Cardiac fibroblast (primary cell): ENCODE measurements at places on chromosomes 4 and X.

- no peak for DNase-seq
Observed at GRCh38 chrX:5324546-5324945, 904.1 kb downstream of the NLGN4X start.

- no peak for DNase-seq
Observed at GRCh38 chr4:149986917-149987316, 91.3 kb upstream of the DCLK2 start.

- DNase-seq = no peak
Observed at GRCh38 chr4:101421386-101421785, 74.1 kb upstream of the PPP3CA start.

DNA sequence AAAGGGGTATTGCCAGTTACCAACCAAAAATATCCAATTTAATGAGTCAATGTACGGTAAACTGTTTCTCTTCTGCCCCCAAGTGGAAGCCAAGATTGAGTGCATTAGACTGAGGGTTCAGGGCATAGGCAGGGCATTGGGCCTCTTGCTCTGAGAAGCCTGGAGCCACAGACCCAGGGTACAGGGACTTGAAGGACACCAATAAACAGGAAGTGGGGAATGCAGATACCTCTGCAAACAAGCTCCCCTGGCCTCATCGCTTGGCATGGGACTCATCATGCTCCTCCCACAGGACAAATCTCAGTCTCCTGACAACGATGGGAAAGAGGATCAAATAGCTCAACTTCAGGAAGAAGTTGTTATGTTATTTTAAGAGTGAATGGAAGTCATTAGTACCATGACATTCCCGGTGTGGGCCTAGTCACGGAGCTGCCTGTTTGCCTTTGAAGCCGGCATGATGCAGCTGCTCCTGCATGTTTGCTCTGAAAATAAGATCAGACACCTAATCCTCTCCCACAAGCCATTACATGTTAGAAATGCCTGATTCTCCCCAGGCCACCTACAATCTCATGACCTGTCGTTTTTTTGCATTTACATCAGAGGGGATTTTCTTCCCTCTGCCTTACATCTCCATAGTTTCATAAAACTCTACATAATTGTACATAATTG lies 224.2 kb downstream of the RCHY1 start:
- DNase-seq = peak; percentile 44

DNA sequence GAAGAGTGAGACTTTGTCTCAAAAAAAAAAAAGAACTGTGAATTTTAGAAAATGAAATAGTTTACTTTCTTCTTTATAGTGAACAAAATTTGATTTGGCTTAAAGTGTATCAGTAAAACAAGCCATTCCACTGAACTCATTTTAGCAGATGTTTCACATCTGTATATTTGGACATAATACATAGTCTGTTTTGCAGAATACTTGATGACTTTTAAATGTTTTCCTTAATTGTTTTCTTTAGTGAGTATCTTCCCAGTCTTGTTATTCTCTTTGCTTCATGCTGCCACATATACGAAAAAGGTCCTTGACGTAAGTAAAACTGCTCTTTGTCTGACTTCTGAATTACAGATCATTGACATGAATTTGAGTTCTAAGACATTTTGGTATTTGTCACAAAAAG lies 8.3 kb downstream of the TMEM33 start:
- DNase-seq = no peak

DNA sequence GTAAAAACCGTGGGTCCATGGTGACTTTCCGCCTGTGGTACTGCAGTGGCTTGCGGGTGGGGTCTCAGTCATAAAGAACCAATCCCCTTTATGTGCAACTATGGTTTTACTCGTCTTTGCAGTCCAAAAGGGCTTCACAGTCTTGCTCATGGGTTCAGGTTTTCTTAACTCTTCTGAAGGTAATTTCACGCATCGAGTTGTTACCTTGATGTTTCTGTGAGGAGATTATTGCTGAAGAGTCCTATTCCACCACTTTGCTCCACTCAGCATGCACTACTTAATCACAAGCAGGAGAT lies 41.5 kb downstream of the F8 start:
- no peak for DNase-seq

GRCh38 chr4:52037689-52038102 lies 403 bp downstream of the SGCB start:
- peak; percentile 50 for DNase-seq

DNA sequence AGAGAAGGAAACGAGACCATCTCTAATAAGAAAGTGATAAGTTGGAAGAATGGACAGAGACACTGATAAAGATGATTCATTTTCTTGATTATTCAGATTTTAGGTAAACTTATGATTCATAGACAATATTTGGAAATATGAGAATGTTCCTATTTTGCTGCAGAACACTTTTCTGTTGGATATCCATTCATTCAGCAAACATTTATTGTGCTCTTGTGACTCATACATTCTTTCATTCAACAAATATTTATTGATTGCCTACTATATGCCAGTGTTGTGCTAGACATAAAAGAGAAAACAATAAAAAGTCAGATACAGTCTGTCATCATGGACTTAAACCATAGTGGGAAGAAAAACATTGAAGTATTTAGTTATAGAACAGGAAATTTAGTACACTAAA lies 1232.0 kb downstream of the STIM2 start:
- DNase-seq = no peak

DNA sequence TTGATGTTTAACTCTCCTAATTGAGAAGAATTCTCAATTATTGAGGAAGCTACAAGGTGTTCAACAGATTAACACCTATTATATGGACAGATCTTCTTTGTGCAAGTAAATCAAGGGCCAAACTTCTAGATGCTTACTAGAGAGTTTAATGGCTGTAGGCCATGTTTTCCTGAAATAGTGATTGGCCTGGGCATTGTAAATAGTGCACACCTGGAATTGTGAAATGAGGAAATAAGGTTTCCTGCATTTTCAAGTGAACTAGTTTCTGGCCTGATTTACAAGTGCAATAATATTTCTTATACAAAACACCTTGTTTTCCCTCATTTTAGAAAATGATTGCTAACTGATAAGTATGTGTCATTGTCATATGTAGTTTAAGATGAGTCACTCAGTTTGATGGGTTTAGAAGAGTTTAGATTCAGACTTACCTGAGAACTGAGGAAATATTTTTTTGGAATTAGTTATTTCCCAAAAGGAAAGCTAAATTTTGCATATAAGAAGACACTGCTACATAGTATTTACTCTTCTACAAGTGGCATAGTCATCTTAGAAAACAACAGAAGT lies 21.2 kb downstream of the AFF1 start:
- no peak for DNase-seq

- DNase-seq = peak; percentile 55
Observed at GRCh38 chr4:139961344-139961946, 192.5 kb downstream of the MAML3 start.

DNA sequence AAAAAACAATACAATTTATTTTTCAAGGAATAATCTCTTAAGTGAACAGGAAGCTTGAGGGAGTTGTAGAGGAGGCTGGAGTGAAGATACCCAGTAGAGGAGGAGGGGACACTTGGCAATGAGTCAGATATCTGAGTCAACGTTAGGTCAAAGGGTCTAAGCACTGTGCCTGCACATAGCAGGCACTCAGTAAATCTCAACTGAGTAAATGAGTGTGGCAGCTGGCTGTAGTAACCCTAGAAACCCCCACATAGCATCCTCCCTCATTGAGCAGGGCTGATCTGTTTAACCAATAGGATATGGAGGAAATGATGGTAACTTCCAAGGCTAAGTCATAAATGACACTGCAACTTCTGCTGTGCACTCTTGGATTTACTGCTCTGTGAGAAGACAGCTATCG lies 186.0 kb upstream of the FAM241A start:
- DNase-seq = peak; percentile 48

DNA sequence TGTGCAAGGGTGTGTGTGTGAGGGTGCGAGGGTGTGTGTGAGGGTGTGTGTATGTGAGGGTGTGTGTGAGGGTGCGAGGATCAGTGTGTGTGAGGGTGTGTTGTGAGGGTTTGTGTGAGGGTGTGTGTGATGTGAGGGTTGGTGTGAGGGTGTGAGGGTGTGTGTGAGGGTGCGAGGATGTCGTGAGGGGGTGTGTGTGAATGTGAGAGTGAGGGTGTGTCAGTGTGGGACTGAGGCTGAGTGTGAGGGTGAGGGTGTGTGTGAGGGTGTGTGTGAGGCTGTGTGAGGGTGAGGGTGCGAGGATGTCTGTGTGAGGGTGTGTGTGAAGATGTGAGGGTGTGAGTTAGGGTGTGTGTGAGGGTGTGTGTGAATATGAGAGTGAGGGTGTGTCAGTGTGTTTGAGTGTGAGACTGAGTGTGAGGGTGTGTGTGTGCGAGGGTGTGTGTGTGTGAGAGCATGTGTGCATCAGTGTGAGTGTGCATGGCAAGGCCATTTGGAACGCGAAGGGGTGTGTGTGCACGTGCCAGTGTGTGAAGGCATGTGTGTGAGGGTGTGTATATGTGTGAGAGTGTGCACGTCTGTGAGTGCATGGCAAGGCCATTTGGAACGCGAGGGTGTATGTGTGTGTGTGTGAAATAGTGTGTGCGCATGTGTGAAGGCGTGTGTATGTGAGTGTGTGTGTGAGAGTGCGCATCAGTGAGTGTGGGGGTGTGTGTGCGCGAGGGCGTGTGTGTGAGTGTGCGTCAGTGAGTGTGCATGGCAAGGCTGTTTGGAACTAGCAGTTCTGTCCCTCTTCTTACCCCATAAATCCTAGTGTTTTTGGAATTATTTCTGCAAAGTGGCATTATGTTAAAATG lies 69.8 kb downstream of the RGS12 start:
- no peak for DNase-seq

GRCh38 chrX:39853417-39854030 lies 244.2 kb downstream of the BCOR start:
- DNase-seq = no peak

DNA sequence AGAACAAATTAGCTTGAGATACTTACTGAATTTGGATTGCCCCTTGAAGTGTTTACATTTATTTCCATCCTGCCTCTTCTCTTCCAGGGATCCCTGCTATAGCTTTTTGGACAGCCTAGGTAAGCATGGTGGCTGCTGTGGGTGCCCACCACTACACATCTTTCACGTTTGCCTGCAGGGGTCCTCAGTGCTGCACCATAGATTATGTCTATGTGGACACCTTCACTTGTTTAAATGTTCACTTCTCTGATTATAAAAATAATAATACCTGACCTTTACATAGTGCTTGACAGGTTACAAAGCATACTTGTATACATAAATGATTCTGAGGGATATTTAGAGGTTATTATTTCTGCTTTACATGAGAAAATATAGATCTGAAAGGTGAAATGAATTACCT lies 67.9 kb upstream of the SLC4A4 start:
- peak; percentile 53 for DNase-seq

- DNase-seq = no peak
Observed at GRCh38 chrX:85114776-85115175, 111.1 kb downstream of the APOOL start.

- DNase-seq = no peak
Observed at GRCh38 chr4:139761461-139761860, 95.8 kb downstream of the MGST2 start.

- DNase-seq = no peak
Observed at GRCh38 chr4:143437937-143438336, 75.6 kb upstream of the SMARCA5 start.

DNA sequence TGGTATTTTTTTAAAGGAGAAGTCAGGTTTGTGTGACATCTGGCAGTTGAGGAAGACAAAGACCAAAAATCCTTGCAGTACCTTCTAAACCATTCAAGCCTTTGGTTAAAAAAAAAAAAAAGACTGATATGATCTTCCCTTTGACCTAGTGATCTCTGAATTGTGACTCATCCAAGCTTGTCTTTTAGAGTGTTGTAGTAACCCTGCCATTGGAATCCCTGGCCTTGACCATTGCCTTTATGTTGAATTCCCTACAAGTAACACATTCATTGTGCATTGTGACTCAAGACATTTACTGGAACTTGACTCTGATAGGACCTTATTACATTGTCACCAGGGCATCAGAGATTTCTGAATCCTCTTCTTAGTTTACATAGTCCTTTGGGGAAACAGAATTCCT lies 1469.0 kb downstream of the TECRL start:
- DNase-seq = no peak

DNA sequence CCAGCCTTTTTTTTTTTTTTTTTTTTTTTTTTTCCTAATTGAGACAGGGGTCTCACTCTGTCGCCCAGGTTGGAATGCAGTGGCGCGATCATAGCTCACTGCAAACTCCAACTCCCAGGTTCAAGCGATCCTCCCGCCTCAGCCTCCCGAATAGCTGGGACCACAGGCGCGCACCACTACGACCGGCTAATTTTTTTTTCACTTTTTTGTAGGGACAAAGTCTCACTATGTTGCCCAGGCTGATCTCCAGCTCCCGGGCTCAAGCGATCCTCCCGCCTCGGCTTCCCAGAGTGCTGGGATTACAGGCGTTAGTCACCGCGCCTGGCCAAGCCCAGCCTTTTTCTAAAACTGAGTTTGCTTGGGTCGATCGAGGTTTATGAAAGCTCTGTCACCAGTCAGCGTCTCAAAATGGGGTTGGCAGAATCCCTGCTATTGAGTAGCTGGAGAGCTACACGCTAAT lies 1.3 kb upstream of the OTUD5 start:
- peak; percentile 66 for DNase-seq

DNA sequence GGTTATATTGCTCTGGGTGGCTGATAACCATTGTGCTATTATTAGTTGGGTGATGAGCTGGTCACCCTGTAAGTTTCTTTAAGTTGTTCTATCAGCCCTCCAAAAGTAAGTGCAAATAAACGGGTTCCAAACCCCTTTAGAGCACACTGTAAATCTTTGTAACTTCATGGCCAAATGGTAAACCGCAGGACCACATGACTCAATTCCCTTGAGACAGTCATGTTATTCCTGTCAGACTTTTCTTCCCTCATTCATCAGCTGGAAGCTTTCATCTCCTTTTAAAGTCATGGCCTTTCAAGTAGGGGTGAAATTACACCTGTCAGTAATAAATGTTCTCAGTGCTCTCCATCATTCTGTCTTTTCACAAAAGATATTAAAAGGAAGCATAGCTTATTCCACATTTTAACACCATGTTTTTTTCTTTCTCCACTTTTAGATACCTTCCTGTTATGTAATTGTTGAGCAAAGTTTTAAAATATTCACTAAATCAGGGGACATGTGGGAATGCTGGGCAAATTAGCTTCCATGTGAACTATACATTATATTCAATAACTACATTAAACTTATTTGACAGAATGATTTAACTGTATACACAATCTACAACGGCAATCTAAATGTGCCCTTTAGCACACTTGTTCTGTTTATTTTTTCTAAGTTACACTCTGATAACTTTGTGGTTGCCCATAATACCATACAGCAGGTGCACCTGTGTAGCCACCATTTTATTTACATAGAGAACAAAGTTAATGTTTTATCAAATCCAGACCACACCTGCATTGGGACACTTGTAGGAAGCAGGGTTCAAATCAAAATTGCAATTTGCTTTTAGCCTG lies 275.5 kb downstream of the CFAP299 start:
- peak; percentile 51 for DNase-seq

DNA sequence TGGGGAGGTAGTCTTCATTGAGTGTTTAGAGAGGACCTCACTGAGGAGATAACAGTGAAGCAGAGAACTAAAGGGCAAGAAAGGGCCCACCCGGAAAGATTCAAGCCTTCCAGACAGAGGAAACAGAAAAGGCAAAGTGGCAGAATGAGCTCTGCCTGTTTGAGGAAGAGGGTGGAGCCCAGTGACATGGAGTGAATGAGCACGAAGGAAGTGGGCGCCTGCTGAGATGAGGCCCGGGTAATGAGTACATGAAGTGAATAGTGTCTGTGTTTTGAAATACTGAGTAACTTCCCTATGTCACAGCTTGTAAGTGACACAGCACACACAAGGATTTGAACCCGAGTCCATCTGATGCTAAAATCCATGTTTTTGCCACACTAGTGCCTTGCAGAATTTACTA lies 32.5 kb upstream of the TLR2 start:
- DNase-seq = no peak
